ENCODE measurements at places on chromosomes 1 and 21.

DNA sequence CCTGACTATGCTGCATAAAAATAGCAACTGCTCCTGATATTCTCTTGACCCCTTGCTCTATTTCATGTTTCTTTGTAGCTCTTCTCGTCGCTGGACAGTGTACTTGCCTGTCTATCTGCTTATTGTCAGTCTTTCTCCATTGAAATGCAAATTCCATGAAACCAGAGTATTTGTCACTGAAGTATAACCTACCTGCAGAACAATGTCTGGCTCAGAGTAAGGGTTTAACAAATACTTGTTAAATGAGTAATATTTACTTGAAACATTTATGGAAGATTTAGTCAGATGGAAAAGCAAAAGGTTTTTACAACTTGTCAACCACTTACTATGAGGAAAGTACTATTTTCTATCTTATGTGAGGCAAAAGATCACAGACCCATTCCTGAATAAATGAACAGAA is 19.9 kb upstream of the ERICH3 start:
- DNase-seq = no peak

DNA sequence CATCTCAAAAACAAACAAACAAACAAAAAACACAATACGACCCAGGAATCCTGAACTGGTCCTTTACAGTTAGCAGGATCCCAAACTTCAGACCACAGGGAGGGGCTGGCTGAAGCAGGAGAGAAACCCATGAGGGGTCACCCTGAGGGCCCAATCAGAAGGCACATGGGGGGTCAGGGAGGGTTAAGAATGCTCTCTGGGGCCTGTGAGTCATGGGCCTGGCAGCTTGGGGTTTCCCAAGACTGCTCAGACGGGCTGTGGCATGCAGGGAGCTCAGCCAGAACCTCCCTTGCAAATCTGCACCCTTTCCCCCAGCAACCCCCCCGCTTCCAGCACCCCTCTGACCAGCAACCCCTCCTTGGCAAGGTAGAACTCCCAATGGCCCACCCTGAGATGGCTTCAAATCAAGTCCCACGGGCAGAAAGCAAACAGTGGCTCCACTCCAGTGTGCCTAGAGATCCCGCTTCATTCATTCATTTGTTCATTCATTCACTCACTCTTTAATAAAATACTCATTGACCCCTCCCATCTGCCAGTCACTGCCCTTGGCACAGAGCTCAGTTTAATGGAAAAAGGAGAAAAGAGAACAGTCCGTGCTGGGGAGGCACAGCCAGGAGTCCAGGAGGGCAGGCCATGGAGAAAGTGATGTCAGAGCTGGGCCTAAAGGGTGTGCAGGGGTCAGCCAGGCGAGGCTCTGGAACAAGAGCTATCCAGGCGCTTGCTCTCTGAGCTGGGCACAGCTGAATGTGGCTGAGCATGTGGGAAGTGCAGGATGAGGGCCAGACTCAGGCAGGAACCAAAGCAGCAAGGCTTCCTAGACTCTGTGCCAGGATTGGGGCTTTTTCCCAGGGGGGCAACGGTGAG is 8.2 kb downstream of the UQCRHL start:
- DNase-seq = no peak

- no peak for DNase-seq
These were observed 31.0 kb upstream of the MTMR11 start for GRCh38 chr1:149967646-149968045.

- no peak for DNase-seq
These were observed 18.2 kb upstream of the MX1 start for GRCh38 chr21:41407541-41408460.

DNA sequence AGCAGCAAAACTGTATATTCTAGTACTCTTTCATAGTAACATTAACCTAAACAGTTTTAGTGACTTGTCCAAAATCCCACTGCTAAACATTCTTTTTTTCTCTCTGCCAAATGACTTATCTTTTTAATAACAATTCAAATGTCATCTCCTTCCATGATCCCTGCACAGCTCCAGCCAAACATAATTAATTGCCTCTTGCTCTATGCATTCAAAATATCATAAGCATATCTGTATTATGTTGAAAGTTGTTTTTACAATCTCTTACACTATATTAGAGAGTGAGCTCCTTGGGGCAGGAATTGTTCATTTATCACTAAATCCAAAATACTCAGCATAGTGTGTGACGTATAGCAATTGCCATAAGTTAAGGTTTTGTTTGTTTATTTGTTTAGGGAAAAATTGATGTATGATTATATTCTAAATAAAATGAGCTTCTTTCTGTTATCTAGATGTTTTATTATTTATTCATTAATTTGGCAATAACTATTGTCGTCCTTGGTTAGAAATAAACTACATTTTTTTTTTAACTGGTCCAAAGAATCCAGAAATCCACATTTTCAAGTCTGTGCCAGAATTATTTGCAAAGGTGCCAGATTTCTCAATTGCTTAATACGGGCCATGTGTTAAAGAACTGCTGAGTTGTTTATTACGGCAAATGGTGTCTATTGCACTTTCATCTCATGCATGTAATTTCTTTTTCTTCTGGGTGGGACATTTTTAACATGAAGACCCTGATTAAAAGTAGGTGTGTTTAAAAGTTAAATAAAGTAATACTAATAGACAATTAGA is 577.2 kb upstream of the ZRANB2 start:
- DNase-seq = no peak

Measured in left forelimb (tissue), 1 donor.